ENCODE measurements at places on chromosomes 2 and 18.

GRCh38 chr18:75450906-75451305, 23.4 kb upstream of the SMIM21 start:
- DNase-seq = no peak

- no peak for DNase-seq
Measured at GRCh38 chr2:107621186-107622165, 205.2 kb upstream of the RGPD4 start.

GRCh38 chr2:24307961-24308360, 52.4 kb downstream of the ITSN2 start:
- no peak for DNase-seq

GRCh38 chr2:128464456-128464855, 145.8 kb upstream of the HS6ST1 start:
- no peak for DNase-seq

DNA sequence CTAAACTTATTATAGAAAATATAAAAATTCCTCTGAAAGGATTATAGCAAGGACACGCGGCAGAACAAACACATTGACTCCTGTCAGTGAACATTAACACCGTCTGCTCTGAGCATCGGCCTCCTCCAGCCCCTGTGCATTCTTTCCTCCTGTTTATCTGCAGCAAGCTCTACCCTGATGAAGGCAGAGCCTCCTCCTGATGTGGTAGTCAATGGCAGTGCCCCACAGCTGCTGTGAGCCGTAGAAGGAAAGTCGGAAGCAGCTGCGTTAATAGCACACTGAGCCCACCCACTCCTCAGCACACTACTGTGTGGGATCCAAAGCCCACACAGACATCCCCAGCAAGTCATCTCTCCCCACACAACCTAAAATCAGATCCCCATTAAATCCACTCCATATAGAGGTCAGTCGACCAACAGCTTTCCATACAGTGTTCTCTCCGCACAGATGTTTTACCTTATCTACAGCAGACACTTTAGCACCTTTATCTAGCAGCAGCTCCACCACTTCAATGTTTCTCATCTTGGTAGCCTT, 41.0 kb downstream of the KIDINS220 start:
- no peak for DNase-seq

- DNase-seq = no peak
Measured at GRCh38 chr2:73749314-73749713, 12.2 kb upstream of the TPRKB start.

All from HT1080 (cell line).